ENCODE measurements at places on chromosomes 13 and 19.

- no peak for DNase-seq
Measured at GRCh38 chr19:33954686-33955085, 158.0 kb downstream of the KCTD15 start.

GRCh38 chr13:101157261-101157660 lies 259.0 kb downstream of the NALCN start:
- DNase-seq: no peak

DNA sequence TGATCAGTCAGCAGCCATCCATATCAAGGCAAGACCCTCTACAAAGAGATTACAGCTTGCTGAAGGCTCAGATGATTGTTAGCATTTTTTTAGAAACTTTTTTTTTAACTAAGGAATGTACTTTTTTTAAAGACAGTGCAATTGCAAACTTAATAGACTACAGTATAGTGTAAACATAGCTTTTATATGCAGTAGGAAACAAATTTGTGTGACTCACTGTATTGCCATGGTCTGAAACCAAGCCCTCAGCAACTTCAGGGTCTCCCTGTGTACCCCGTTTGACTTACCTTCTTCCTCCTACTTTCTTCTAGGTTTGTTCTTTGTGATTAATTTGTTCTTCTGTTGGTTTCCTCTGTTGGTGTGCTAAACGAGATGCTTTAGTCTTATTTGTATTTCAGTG lies 93.0 kb upstream of the TEX29 start:
- no peak for DNase-seq

- no peak for DNase-seq
Measured at GRCh38 chr19:46785980-46786235, 2.5 kb downstream of the SLC1A5 start.

- no peak for DNase-seq
Measured at GRCh38 chr19:33905937-33906577, 109.4 kb downstream of the KCTD15 start.

- no peak for DNase-seq
Measured at GRCh38 chr19:22831211-22831610, 880 bp upstream of the ZNF723 start.

GRCh38 chr13:93378184-93378583 lies 151.6 kb downstream of the GPC6 start:
- no peak for DNase-seq

DNA sequence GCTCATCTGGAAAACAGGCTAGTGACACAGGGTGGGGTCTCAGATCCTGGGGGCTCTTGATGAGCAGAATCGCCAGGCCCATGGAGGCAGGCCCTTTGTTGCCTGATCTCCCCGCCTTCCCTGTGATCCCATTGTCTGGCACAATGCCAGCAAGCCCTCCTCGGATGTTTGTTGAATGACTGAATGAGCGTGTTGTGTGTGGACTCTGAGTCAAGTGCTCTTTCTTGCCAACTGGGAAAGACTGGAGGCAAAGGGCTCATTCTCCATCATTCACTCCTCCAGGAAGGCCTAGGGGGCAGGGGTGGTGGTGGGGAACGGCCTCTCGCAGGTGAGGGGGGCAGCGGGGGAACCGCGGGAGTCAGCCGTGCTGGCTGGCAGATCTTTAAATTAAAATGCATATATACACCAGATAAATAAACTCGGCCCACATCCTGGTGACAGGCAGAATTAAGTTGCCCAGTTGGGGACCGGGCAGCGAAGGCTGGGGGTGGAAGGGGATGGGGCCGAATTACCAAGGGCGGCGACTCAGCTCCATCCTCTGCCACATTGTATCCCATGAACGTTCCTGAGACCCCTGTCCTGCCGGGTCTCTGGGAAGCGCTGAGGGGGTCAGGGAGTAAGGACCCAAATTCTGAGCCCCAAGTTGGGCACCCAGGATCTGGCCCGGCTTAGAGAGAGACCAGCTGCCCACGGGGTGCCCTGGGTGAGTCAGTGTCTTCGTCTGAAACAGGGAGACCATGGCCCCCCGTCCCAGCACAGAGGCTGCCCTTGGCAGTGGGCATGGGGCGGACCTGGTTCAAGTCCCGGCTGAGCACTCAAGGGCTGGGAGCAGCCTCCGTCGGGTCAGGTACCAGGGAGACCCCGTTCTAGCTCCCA lies 24.5 kb downstream of the EFNA2 start:
- no peak for DNase-seq

GRCh38 chr19:35122687-35123551 lies 7.3 kb downstream of the FXYD3 start:
- DNase-seq: no peak

- peak; percentile 60 for DNase-seq
Measured at GRCh38 chr19:56309511-56310185, 5.0 kb downstream of the ZSCAN5A start.

GRCh38 chr13:97135883-97136282 lies 86.2 kb upstream of the MBNL2 start:
- DNase-seq: no peak

DNA sequence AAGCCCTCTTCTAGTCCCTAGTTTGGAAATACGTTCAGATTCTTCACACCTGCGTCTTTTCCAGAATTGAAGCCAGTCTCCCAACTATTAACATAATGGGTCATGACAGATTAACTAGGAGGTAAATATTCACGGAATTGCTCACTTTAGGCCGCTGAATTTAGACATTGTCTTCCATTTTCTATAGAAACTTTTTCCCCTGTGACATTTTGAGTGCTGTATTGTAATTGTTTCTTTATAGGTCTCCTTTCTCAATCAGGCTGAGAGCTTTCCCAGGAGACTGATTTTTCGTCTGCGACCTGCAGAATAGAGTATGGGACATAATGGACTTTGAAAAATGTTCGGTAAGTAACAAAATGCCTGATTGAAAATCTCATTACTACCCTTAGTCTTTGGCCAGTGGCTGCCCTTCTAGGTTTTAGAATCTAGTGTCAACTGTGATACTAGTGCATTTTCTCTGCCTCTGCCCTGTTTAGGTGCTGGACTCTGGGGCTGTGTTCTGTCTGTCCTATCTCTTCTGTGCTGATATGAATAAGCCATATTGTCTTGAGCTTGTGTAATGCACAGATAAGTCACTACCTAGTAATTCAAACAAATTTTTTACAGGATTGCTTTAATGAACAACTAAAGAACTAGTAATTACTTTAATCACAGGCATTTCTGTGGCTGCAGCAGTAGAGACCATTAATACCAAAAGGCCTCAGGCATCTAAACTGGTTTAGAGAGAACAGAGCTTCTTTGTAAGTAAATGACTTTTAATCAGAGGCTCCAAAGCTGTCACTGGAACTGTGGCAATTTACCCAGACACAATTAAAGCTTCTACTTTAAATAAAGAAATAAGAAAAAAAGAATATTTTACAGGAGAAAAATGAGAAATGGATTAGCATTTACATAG lies 122.4 kb upstream of the FREM2 start:
- no peak for DNase-seq

DNA sequence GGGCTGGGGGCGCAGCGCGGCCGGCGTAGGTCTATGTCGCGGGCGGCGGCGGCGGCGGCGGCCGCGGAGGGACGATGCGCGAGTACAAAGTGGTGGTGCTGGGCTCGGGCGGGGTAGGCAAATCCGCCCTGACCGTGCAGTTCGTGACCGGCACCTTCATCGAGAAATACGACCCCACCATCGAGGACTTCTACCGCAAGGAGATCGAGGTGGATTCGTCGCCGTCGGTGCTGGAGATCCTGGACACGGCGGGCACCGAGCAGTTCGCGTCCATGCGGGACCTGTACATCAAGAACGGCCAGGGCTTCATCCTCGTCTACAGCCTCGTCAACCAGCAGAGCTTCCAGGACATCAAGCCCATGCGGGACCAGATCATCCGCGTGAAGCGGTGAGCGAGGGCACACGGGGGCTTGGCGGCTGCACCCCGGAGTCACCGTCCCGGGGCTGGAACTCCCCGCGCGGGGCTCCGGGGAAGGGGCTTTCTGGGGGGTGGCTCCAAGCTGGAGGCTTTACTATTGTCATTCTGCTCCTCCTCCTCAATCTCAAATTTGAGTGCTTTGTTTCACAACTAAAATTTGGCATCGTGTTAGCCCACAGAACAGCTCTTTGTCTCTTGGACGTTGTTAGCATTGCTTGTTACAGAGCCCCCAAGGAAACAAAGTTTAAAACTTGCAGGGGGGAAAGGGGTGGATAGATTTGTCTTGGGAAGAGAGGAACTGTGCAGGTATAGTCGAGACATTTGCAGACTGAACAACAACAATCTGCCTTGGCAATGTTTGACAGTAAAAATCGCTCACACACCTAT lies 630 bp downstream of the RAP2A start:
- DNase-seq: peak; percentile 39

- DNase-seq: no peak
Measured at GRCh38 chr13:110440946-110441731, 120.4 kb downstream of the RAB20 start.

- no peak for DNase-seq
Measured at GRCh38 chr13:106212386-106213010, 323.0 kb downstream of the EFNB2 start.

DNA sequence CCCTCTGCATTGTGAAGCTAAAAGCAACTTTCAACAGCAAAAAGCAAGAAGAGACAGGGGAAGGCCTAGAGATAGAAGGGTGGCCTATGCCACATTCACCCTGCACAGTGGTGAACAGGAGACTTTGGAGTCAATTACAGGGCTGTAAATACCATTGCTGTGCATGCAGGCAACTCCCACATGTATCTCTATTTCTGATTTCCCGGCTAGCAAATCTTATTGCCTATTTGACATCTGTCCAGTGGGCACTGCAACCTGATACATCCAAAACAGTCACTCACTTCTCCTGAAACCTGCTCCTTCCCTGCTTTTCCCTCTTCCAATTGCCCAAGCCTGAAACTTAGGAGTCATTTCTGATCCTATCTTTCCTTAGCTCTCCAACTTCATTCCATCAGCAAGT lies 13.4 kb downstream of the RUBCNL start:
- no peak for DNase-seq

- no peak for DNase-seq
Measured at GRCh38 chr13:58933475-58933874, 1230.3 kb downstream of the DIAPH3 start.

DNA sequence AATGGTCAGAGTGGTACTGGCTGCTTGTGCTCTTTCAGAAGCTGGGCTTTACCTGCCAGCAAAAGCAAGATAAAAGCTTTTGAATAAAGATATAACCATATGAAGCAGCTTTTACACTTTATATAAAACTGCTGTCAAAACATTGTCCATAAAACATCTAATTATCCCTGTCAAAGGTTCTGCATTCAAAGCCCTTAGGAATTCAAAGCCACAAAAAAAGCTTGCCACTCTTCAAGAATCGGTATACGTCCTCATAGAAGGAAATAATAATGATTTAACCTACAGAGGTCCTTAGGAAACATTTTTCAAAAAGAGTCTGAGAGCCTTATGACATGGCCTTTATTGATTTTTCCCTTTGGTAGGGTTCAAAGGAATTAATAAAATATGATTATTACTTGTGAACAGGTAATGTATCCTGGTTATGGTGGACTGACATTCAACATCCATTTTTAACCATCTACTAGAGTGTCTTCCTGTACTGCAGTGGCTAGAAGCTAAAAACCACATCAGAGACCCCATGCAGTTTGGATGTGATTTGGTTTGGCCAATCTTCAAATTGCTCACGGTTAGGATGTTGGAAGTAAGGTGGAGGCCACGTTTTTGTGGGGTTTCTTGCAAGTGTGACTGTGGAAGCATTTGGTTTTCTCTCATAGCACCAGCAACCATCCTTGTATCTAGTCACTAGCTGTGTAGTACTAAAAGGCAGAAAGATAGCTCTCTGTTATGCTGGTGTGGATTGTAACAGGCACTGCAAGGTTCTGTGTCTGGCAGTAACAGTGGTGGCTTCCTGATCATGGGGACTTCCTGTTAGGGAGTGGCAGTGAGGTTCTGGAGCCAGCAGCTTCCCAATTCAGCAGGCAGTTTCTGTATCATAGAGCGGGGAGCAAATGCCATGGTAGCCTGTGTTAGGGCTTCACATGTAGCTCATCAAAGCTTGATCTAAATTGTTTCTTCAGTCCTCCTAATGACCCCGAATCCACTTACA lies 441.5 kb downstream of the DIAPH3 start:
- DNase-seq: no peak

DNA sequence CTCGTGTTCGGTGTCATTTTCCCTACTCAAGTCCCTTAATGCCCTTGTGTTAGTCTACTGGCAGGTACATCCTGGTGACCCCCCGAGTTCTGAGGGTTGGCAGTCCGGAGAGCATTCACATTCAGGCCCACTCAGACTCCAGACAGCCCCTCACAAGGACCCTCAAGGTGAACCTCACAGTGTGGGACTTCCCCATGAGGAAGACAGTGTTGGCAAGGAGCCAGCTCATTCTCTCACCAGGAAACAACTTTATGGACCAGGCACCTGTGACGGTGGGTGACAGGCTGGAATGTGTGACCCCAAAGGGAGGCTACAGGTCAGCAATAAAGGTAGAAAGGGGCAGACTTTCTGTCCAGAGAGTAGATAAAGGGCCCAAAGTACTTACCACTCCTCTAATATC lies 24.5 kb downstream of the RDH8 start:
- DNase-seq: no peak

- no peak for DNase-seq
Measured at GRCh38 chr19:32464279-32464678, 58.7 kb downstream of the DPY19L3 start.

- no peak for DNase-seq
Measured at GRCh38 chr19:11534948-11535347, 3.7 kb upstream of the CNN1 start.

GRCh38 chr19:383922-384798 lies 24.8 kb downstream of the C2CD4C start:
- DNase-seq: no peak

DNA sequence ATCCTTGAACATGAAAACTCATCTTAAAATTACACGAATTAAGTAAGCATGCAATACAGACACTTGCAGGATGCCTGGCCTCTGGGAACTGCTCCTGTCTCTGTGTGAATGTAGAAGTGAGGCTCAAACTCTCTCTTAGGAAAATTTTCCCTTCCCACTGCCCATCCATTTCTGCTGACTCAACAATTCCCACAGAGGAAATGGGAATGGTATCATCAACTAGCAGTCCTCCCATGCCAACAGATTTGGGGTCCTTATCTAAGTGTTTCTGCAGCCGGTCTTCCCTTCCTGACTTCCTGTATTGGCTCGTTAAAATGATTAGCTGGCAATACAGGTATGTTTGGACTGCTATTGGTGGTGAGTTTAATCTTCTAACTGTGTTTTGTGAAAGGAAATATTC lies 85.8 kb downstream of the DOCK9 start:
- DNase-seq: no peak

DNA sequence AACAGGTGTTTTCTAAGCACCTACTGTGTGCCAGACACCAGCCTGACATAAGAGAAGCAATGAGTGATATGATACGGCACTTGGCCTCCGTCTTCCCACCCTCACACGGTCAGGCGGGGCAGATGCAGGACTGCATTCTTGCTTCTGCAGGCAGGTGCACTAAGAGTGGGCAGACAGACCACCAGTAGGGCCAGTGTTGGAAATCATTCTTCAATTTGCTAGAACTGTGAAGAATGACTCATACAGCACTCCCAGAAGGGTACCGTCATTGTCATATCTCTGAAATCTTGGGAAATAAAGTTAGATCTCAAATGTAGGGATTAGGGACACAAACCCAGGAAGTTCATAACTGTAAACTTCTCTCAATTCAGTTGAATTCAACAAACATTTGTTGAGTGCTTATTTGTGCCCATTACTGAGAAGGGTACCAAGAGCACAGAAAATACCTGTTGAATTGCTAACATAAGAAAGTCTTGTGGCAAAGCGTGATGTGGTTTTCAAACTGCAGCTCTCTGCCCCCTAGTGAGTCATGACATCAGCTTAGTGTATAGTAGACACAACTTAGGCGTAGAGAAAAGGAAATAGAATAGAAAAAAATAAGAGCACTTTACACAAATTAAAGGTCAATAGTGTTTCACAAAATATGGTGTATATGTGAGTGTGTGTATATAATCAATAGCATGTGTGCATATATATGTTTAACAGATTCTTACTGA lies 76.1 kb downstream of the TEX26 start:
- DNase-seq: peak; percentile 43
